ENCODE measurements at places on chromosomes 6 and 20. TPM values are rescaled to one million over a fixed set of nuclear protein-coding genes. Genes with fewer than 3 reads are reported as not detected.

The GSTA3 gene
- not detected for total RNA-seq

The HAO1 gene
- total RNA-seq, result not detected

The RPN2 gene
- total RNA-seq, result 352 TPM

DNA sequence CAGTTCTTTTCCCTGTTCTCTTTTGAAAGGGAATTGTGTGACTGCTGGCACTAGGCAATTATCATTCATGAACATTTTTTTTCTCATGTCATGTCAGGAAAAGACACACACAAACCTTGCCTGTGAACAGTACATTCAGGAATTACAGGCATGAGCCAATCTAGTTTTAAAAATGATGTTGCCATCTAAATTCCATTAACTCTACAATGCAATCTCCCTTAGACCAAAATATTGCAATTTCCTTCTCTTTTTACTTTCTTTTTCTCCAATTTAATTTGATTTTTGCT lies 127.5 kb upstream of the STMND1 start:
- no peak for DNase-seq

- DNase-seq, result no peak
These were observed 203.8 kb upstream of the LRFN2 start for GRCh38 chr6:40791004-40791403.

GRCh38 chr6:37897321-37897720 lies 77.8 kb downstream of the ZFAND3 start:
- DNase-seq, result no peak

- DNase-seq, result no peak
These were observed 47.6 kb upstream of the NOTCH4 start for GRCh38 chr6:32271429-32271828.

Data from H7 (cell line).